ENCODE measurements at places on chromosomes 6 and 20.
A peak's percentile ranks its signal among the peaks of the same experiment; 100 is the strongest.

DNA sequence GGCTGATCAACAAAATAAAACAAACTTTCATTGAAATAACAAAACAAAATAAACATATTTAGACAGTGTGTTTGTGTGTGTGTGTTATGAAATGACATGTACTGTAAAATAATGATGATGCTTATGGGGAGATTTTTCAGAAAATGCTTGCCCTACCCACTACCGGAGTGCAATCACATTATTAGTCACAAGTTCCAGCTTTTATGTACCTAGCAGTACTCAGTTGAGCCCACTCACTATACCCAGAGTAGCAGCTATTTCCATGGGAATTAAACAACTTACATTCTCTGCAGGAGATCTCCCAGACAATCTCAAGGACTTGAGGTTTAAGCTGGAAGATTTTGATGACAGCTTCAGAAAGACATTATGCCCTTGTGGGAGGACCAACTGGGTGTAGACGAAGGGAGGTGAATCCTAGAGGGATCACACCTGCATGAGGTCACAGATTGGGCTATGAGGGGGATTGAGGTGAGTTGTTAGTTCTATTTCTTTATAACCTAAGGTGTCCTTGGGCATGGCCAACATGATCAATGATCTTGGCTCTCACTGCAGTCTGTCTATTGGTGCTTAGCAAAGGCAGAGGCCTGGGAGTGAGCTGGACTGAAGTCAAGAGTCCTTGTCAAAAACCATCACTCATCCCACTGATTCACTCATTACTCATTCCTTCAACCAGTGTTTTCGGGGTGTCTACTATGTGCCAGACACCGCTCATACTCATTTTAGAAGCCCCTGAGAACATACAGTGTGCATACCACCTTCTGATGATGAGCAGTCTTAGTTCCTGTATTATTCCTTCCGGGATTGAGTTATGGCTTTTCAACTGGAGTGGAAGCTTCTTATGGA, 6.7 kb upstream of the CLIC5 start:
- DNase-seq, result no peak

DNA sequence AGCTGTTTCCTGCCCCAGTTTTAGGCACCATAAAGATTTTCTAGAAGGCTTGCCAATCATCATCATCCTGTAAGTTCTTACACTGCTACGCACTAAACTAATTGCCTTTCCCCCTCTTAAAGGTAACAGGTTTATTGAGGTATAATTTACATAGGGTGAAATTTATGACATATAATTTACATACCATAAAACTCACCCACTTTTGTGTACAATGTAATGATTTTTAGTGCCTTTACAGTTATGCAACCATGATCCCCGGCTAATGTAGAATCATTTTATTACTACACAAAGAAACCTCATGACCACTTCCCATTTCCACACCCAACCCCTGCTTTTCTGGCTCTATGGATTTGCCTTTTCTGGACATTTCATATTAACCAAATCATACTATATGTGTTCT, 21.1 kb downstream of the GCNT2 start:
- DNase-seq, result no peak

- DNase-seq, result no peak
Measured at GRCh38 chr20:7231303-7231702, 463.8 kb downstream of the BMP2 start.

- DNase-seq, result no peak
Measured at GRCh38 chr6:35214869-35215664, 1.3 kb downstream of the SCUBE3 start.

DNA sequence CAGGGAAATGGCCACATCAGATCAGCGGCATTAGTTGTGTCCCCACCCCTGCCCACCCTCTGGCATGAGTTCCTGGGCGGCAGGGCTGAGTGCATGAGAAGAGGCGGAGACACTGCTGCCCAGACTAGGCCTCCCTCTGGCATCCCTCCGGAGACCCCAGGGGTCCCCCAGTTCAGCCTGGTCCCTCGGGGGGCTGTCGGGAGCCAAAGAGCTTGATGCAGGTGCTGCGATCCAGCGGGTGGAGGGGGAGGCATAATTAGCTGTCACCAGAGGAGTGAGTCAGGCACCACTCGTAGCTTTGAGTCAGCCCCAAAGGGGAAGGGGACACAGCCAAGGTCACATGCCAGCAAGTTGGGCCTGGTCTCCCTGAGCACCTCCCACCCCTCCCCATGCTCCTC, 34.5 kb downstream of the DLGAP4 start:
- no peak for DNase-seq

DNA sequence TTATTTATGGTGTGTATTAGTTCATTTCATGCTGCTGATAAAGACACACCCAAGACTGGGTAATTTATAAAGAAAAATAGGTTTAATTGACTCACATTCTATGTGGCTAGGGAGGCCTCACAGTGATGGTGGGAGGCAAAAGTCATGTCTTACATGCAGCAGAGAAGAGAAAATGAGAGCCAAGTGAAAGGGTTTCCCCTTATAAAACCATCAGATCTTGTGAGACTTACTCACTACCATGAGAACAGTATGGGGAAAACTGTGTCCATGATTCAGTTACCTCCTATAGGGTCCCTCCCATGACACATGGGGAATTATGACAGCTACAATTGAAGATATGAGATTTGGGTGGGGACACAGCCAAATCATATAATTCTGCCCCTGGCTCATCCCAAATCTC, 150.0 kb upstream of the AHI1 start:
- DNase-seq, result no peak

- DNase-seq, result no peak
Measured at GRCh38 chr6:70503813-70504465, 62.8 kb upstream of the SDHAF4 start.

GRCh38 chr6:64664480-64664879, 1028.9 kb downstream of the PHF3 start:
- DNase-seq, result no peak

GRCh38 chr6:134172020-134172705, 119.7 kb upstream of the SLC2A12 start:
- no peak for DNase-seq

- peak; percentile 63 for DNase-seq
Measured at GRCh38 chr6:96391776-96392360, 129.7 kb upstream of the UFL1 start.

GRCh38 chr6:166691199-166691598, 64.1 kb upstream of the RPS6KA2 start:
- DNase-seq, result no peak

GRCh38 chr6:56072856-56073255, 174.5 kb downstream of the COL21A1 start:
- no peak for DNase-seq

- DNase-seq, result no peak
Measured at GRCh38 chr20:51204794-51205193, 181.9 kb upstream of the KCNG1 start.

DNA sequence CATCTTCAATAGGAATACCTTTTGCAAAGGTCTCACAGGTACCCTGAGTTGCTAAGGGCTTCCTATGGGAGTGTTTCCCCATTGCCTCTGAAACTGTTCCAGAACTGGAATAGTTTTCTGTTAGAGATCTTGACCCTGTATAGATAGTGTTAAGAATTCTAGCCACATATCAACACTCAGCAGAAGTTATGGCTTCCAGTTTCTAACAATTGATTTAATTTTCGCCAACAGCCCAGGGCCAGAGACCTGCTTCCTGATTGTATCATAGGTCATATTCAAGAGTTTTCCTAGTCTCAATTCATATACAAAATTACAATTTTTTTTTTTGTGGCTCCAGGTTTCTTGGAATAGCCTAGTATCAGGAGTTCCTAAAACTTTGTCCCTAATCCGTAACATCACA, 61.0 kb downstream of the PXDC1 start:
- DNase-seq, result no peak

DNA sequence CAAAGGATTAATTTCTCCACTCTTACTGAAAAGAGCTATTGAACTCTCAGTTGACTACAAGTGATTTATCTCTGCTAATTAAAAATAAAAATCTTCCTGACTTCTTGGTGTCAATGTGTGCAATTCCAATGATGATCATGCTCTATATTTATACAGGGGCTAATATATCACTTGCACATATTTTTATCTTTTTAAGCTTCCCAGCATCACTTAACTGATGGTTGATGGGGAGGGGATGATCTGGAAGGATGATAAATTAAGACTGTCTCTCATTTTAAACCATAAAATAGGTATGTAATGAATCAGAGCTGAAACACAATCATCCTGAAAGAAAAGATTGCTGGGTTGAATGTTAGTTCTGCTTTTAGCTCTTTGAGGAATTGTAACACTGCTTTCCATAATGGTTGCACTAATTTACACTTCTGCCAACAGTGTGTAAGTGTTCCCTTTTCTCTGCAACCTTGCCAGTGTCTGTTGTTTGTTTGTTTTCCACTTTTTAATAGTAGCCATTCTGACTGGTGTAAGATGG, 169.6 kb upstream of the ECI2 start:
- DNase-seq, result no peak

DNA sequence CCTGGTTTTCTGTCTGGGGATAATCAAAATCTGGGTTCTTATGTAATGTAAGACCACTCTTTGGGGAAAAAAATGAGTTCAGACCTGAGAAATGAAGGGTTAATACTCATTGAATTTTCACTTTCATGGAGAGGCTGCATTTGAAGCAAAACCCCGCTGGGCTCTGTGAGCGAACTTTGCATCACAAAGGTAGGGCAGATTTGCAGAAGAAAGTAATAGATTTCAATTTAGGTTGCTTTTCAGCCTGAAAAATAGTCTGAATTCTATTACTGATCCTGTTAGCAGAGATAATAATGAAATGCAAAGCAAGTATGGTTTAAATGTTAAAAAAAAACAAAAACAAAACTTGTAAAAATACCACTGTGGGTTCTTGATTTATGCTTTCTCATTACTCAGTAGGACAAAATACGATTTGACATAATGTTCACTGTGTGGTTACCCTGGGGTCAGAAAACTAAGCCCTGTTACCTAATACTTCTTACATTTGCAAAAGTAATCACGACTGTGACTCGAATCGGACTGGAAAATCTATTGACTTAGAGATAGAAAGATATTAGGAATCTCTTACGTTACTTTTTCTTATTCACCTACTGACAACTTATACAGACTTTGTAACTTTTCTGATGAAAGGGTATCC, 72.2 kb downstream of the UST start:
- no peak for DNase-seq

DNA sequence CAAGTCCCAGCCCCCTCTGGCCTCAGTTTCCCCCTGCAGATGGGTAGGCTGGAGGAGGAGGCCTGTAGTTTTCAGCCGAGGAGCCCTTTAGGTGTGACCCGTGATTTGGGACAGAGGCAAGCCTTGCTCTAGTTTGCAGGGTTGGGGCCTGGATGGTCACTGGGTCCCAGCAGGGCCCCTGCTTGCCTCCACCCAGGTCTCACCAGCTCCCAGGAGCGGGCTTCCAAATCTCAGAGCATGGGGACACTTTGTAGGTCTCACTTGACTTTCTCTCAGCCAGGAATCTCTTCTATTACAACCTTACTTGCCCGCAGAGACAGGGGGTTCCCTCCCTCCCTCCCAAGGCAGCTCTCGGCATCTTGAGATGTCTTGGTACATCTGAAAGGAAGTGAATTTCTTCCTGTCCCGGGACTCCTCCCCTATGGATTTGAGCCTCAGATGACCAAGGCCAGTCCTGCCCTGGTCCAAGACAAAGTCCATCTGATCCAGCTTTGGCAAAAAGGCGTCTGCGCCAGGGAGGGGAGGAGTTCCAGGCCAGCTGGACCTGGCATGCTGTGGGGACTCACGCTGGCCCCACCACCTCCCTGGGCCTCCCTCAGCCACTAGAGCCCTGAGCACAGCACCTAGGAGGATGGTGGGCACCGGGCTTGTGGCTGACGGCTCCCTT, 47.4 kb downstream of the SRC start:
- no peak for DNase-seq

GRCh38 chr6:33665957-33666356, 44.8 kb downstream of the ITPR3 start:
- DNase-seq, result no peak

GRCh38 chr20:18585134-18585533, 2.7 kb upstream of the DTD1 start:
- DNase-seq, result no peak

- DNase-seq, result no peak
Measured at GRCh38 chr6:145863988-145864616, 49.5 kb upstream of the FBXO30 start.

DNA sequence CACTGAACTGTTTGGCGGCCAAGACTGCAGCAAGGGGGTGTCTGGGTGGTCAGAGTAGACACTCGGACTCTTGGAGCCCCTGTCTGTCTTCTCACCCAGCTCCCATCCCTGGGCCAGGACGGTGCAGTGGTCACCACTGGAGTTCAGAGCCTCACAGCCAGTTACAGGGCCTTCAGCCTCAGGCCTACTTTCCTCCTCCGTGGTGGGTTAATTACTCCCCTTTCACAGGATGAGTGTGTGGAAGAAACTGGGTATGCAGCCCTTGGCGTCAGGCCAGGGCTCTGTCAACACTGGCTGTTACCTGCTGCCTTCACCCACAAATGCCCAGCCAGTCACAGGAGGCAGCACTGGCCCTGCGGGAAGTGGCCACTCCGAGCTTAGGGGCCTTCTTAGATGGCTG, 1.8 kb upstream of the YTHDF1 start:
- no peak for DNase-seq

- DNase-seq, result no peak
Measured at GRCh38 chr6:93318121-93318520, 101.2 kb downstream of the EPHA7 start.

DNA sequence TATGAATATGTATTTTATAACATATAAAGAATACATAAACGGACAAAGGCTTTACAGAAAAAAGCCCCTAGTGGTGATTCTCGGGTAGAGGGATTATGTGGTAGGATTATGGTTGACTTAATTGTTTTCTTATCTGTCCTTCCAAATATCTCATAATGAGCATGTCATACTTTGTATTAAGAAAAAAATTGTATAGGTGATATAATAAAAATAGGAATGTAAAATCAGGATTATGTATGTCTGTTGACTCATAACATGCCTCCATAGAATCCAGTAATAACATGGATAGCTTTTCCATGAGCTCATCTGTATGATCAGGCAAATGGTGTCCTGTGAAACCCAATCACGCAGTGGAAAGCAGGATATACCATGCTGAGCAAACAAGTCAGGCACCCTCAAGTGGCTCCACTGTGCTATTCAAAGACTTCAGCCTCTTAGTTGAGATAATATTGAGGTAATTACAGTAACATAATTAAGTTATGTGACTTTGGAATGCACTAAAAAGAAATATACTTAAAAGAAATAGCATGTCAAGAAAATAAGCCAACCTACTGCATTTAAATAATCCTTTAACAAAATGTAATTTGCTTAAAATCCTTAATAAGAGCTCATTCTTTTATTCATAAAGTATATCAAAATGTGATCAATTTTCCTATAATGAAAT, 39.6 kb upstream of the PRELID3B start:
- no peak for DNase-seq

Measured in posterior cingulate gyrus (tissue), 11 donors.